ENCODE measurements at places on chromosomes 4 and X. TPM values are rescaled to one million over a fixed set of nuclear protein-coding genes. Genes with fewer than 3 reads are reported as not detected.
A peak's percentile ranks its signal among the peaks of the same experiment; 100 is the strongest.

- no peak for DNase-seq
Observed at GRCh38 chr4:124931050-124931449, 218.5 kb upstream of the ANKRD50 start.

GRCh38 chr4:184099000-184099399 is 118.7 kb downstream of the ENPP6 start:
- no peak for DNase-seq

DNA sequence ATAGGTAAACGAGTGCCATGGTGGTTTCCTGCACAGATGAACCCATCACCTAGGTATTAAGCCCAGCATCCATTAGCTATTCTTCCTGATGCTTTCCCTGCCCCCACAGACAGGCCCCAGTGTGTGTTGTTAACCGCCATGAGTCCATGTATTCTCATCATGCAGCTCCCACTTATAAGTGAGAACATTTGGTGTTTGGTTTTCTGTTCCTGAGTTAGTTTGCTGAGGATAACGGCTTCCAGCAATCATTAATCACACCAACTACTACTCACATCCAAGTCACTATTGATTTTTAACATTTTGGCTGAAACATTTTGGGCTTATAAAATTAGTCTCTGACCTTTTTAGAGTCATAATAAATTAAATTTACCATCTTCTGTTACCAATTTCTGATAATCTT is 205.3 kb downstream of the SPOCK3 start:
- DNase-seq: no peak

DNA sequence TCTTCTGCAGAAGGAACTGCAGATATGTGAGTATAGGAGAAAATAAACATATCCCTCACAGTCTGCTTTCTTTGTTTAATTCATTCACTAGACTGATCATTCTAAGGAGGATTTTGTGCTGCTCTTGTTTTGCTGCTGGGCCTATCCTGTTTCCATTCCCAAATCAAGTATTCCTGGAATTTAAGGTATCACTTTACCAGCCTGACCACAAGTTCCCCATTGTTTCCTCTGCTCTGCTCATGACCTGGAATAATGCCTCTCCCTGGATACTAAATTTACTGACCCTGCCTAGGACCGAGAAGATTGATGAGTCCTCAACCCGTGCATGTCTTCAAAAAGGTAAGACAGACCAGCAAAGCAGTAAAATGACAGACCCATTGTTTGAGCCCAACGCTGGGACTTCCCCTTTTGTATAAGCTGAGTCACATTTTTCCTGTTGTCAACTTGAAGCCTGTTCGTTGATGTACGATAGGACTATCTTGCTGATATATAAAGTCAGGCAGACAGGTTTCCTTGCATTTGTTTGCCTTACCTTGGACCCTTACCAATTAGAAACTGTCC is 85.5 kb upstream of the TET2 start:
- peak; percentile 83 for DNase-seq

DNA sequence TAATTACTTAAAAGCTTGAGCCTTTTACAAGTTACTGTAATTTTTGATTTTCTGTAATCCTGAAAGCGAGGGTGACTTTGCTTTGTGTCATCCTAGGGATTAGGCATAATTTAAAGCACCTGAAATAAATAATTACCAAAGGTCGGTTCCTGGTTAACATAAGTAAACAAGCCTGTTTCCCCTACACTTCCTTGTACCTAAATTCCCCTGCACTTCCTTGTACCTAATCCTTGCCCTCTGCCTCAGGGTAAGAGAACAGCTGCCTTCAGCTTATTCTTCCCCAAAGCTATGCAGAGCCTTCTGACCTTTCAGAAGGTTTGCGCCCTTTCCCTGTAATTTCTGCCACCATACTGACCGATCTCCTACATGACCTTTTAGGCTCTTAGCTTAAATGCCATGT is 166.1 kb upstream of the PDE5A start:
- no peak for DNase-seq

- DNase-seq: no peak
Observed at GRCh38 chr4:7487502-7487901, 52.8 kb upstream of the PSAPL1 start.

DNA sequence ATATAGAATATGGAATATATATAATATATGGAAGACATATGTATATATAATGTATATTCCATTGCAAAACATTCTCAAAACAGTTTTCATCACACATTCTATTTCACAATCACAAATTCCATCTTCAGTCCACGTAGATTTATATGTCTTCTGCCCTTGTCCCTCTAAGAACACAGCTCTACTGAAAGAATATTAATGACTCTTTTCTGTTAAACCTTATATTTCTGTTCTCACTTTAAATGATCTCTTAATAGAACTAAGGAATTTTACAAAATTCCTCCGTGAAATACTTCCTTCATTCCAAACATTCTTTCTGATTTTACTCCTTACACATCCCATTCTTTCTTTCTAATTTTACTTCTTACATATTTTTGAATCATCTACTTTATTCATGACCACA is 1043.1 kb upstream of the PABPC4L start:
- no peak for DNase-seq

- no peak for DNase-seq
Observed at GRCh38 chrX:9730752-9731151, 34.9 kb downstream of the GPR143 start.

DNA sequence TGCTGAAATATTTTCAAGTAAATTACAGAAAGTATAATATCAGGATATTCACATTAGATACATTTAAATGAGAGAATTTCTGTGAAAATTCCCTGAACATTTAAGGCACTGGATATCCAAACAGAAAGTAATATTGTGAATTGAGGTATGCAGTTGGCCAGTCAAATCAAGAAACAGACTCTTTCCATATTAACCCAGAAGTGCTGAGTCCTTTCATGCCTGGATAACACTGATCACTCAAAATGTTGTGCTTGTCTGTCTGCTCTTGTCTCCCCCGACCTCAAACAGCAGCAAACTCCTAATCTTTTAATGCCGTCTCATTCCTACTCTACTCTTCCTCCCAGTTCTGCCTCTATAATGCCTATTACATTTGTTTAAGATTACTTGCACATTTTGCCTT is 51.2 kb downstream of the TBC1D9 start:
- no peak for DNase-seq

DNA sequence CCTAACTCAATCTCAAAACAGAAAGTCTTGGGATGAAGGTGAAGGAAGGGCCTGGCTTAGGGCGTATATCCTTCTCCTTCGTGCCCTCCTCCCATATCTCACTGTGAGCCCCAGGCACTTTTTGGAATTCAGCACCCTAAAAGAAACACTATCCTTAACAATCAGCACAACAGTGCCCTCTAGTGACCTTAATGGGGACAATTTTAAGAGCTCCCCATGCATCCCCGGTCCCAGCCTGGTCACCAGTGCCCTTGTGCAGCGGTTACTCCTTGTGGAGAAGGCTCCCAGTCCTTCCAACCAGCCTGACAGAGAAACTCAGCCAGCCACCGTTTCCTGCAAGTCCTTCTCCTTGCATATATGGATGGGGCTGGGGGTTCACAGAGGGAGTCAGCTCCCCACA is 4.2 kb downstream of the PAK3 start:
- DNase-seq: no peak

DNA sequence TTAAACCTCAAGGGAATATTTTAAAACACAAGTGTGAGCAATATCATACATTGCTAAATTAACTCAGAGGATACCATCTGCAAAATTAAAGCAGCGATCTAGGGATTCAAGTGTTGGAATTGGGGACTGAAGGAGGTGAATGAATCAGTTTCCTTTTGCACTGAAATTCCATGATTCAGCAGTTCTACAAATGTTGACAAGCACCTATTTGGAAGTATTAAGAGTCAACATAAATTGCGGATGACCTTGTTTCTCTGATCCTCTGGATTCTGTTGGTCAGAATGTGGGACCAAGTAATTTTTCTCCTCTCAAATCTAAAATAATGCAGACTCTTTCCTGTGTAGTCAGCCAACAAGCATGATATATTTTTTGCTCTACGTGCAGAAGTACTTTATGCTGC is 78.8 kb downstream of the LDB2 start:
- peak; percentile 65 for DNase-seq

DNA sequence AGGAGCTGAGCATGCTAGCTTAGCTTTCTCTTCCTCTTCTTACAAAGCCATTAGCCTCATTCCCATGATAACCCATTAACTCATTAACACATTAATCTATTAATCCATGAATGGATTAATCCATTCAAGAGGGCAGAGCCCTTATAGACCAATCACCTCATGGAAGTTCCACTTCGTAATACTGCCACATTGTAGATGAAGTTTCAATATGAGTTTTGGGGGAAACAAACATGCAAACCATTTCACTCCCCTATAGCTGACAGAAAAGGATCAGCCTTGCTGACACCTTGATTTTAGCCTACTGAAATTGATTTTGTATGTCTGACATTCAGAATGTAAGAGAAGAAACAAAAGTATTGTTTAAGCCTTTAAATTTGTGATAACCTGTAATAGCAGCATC is 251.8 kb upstream of the GALNTL6 start:
- DNase-seq: no peak

- no peak for DNase-seq
Observed at GRCh38 chr4:87835197-87835596, 2.4 kb downstream of the MEPE start.

DNA sequence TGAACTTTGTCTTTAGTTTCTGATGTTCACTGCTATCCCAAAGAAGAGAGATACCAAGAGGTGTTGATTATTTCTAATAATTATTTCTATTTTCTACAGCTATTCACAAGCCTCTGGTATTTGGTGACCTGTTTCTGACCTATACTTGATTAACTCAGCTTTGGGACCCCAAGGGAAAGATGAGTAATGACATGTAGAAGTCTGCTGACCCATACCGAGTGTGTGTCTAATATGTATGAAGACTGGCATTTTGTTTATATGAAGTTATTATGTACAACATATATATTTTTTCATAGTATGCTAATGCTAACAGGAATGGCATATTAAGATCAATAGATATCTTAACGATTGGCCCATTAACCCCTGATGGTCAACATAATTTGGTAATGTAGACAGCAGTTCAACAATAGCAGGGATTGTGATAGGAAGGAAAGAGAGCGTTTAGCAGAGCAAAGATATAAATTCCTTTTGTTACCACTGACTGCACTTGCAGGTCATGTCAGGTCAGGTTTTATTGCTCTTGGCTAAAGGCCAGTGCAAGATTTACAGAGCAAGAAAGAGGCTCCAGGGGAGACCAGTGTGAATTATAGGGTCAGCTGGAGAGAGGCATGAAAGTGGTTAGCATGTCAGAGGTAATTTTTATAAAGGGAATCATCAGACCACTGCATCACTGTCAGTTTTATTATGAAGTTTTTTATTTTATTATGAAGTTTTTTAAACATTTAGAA is 94.7 kb upstream of the DIPK2B start:
- DNase-seq: peak; percentile 74

DNA sequence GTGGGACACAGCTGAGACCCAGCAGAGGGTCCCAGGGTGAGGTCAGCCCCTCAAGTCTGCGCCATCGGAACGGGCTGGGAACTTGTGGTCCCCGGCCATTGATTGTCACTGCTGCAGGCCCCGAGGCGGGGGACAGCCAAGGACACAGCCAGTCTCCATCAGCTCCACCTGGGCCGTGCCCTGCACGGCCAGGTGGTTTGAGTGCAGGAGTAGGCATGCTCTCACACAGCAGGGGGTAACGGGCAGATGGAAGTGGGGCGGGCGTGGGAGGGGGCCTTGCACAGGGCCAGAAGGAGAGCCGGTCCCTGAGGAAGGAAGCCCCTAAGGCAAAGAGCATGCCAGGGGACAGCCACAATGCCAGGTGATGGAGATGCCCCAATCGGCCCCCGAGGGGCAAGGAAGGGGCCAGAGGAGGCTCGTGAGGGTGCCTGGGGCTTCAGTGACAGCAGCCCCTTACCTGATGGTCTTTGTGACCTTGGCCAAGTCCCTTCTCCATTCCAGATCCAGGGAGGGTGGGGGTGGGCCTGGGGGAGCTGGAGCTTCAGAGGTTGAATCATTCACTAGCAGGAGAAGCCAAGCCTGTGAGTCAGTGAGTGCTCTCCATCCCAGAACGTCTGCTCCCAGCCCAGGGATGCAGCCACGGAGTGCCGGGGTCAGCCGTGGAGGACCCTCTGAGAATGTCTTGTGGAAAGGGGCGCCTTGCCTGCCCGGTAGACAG is 2.3 kb downstream of the ATP2B3 start:
- no peak for DNase-seq

DNA sequence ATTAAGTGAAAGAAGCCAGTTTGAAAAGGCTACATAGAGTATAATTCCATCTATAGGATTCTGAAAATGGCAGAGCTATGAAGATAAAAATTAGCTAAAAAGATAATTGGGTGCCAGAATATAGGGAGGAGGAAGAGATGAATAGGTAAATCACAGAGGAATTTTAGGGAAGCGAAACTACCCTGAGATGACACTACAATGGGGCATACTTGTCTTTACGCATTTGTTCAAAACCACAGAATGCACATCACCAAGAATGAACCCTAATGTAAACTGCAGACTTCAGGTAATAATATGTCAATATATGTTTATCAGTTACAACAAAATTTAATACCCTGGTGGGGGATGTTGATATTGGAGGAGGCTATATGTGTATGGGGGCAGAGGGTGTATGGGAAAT is 1342.9 kb downstream of the ADGRL3 start:
- no peak for DNase-seq

DNA sequence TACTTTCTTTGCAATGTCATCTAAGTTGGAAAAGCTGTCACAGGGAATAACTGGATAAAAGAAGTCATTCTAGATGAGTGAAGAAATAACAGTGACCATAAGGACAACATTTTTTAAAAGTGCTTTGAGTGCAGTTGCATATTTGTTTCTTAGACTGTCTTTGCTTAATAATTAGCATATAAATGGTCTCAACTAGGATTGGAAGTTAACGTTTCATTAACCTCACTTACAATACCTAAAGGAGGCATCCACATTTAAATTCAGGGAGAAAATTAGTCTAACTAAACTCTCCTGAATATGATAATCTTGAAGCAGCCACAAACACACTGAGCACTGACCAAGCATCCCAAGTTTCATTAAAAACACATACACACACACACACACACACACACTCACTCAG is 780.7 kb downstream of the PCDH18 start:
- no peak for DNase-seq

GRCh38 chrX:16592194-16592770 is 57.7 kb upstream of the S100G start:
- DNase-seq: no peak

The PLK4 gene
- total RNA-seq: 37.7 TPM

The SCML2 gene
- 2.7 TPM for total RNA-seq

The TCEAL2 gene
- total RNA-seq: not detected

The DUX4 gene
- not detected for total RNA-seq

The BMX gene
- total RNA-seq: 86.0 TPM

The CHRDL1 gene
- not detected for total RNA-seq

The POU3F4 gene
- not detected for total RNA-seq

The FRMD7 gene
- total RNA-seq: not detected

The GAGE12F gene
- not detected for total RNA-seq

The C1QTNF7 gene
- not detected for total RNA-seq

The NHSL2 gene
- total RNA-seq: 40.3 TPM

Measured in endothelial cell of umbilical vein (primary cell).